ENCODE measurements at places on chromosomes 6 and 20.

GRCh38 chr6:104365451-104366234 is 494.1 kb downstream of the HACE1 start:
- DNase-seq = no peak

DNA sequence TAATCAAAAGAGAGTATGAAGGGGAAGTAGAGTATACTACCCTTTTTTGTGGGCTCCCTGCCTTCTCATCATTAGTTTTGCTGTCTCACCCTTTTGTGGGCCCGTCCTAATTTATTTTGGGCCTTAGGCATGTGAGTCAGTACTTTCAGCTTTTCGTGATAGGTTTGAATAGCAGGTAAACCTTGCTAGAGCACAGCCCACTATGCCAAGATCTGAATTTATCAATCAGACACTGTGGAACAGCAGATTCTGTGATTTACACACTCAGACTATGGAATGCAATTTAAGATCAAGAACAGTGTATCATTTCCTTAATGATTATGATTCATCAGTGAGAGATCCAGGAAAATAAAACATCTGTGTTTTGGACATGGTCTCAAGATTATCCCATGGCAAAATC is 1117.1 kb downstream of the KHDRBS2 start:
- DNase-seq = no peak

- DNase-seq = no peak
These were observed 78.6 kb downstream of the AIG1 start for GRCh38 chr6:143139239-143139784.

GRCh38 chr20:24727795-24728194 is 221.3 kb upstream of the CST7 start:
- no peak for DNase-seq

DNA sequence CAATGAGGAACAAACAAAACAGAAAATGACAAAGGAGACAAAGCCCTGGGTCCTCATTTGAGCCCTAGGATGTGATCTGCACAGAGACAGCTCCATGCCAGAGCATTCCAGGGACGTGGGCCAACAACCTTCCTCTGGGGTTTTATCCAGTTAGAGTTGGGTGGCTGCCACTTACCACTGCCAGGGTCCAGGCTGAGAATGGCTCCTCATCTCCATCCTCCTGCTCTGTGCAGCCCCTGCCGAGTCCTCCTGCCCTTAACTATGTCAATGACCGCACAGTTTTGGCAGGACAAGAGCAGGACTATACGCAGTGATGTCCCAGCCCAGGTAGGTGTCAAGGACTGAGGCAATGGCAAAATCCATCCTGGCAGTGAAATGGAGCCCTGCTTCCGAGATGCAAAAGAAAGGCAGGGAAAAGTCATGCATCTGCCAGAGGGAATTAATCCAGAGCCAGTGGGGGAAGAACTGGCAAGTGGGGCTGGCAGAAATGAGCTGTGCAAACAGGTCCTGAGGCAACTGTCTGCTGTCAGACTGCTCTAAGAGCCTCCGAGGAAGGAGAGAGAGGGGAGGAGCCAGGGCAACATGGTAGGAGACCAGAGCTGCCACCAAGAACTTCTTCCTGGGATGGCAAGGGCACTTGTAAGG is 449.4 kb downstream of the PTPRT start:
- no peak for DNase-seq

Data from hematopoietic multipotent progenitor cell treated with erythropoietin and hydrocortisone succinate and interleukin-3 and kit ligand, for 4 days (in vitro differentiated cells).